Psoas muscle (tissue), 8 donors: ENCODE measurements at places on chromosomes 2 and 18.

- H3K27ac ChIP-seq: no peak overlapping the region
- no peaks in the 10 kb centered on the region for H3K27me3 ChIP-seq
- H3K4me3 ChIP-seq: no peak overlapping the region
- no peak for DNase-seq
- H3K36me3 ChIP-seq: peaks cover 27% of the 10 kb centered on the region
Observed at GRCh38 chr2:176158186-176158591, 1.1 kb downstream of the HOXD3 start.

DNA sequence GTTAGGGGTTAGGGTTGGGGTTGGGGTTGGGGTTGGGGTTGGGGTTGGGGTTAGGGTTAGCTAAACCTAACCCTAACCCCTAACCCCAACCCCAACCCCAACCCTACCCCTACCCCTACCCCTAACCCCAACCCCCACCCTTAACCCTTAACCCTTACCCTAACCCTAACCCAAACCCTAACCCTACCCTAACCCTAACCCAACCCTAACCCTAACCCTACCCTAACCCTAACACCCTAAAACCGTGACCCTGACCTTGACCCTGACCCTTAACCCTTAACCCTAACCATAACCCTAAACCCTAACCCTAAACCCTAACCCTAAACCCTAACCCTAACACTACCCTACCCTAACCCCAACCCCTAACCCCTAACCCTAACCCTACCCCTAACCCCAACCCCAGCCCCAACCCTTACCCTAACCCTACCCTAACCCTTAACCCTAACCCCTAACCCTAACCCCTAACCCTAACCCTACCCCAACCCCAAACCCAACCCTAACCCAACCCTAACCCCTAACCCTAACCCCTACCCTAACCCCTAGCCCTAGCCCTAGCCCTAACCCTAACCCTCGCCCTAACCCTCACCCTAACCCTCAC, 24.1 kb upstream of the RABL2A start:
- no peaks in the 10 kb centered on the region for H3K36me3 ChIP-seq
- H3K4me3 ChIP-seq: peak overlapping the region; percentile 57
- H3K27me3 ChIP-seq: no peaks in the 10 kb centered on the region
- no peak for DNase-seq
- H3K4me1 ChIP-seq: peaks cover 3% of the 10 kb centered on the region

DNA sequence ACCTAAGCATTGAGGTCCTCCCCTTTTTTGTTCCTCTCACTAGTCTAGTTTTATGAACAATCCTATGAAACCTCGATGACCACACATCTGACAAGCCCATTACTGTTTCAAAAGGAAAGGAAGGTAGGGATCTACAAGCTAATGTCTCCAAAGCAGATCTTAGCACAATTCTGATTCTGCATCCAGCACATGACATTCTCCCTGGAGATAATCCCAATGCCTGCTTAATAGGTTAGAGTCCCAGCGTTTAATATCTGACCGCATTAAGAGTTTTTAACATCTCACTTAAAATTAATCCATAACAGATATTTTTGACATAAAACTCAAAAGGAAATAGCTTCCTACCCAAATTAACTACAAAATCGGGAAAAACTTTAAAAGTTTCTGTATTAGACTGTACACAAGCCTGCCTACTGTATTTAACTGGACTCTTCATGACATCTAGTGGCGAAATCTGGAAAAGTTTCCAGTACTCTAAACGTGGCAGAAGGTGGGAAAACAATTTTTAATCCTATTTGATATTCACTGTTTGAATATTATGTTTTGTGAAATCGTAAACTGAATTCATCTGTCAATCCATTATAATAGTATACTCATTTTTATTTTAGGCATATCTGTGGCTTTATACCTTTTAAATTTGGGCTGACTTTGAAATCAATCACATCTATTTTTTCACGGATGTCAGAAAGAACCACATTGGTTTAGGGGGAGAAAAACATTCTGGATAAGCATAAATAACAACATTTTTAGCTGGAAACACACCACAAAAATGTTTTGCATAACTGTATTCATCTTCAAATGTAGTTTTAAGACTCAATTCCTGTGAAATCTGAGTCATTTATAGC, 62.4 kb downstream of the TXNL1 start:
- H3K27ac ChIP-seq: no peak overlapping the region
- DNase-seq: no peak
- no peaks in the 10 kb centered on the region for H3K36me3 ChIP-seq
- H3K27me3 ChIP-seq: no peaks in the 10 kb centered on the region
- peaks cover 15% of the 10 kb centered on the region for H3K4me1 ChIP-seq
- H3K4me3 ChIP-seq: no peak overlapping the region

DNA sequence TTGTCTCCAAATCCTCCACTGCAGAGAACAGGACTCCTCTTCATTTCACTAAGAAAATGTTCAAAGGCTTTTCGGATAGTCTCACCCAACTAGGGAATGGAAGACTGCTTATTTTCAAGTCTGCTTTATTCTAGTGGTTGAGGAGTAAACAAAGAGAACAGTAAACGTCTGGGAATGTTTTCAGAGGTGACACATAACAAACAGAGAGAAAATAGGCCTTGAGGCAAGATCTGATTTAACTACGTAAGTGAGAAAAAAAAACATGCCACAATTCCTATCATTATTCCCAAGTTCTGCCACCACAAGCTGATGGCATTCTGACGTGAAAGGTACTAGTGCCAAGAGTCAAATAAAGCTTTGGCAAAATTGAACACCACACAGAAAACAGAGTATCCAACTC, 16.7 kb upstream of the WIPF1 start:
- no peaks in the 10 kb centered on the region for H3K27me3 ChIP-seq
- no peak overlapping the region for H3K4me3 ChIP-seq
- no peak overlapping the region for H3K27ac ChIP-seq
- H3K36me3 ChIP-seq: no peaks in the 10 kb centered on the region
- no peak for DNase-seq

DNA sequence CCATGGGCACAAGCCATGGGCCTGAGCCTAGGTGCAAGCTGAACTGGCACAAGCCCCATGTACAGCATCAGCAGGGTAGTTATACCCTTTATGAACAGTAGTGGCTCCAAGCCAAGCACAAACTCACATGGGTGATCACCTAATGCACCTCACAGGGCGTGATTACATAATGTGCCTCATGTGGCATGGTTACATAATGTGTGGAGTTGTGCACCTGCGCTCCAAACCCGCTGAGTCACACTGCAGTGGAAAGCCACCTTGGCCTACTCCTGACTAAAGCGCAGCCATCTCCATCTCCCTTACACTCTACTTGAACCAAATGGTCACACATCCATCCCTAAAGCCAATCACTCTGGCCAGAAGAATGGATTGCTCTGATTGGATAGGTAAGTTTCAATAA, 279.7 kb downstream of the MBD2 start:
- no peak overlapping the region for H3K27ac ChIP-seq
- no peak overlapping the region for H3K4me3 ChIP-seq
- H3K4me1 ChIP-seq: no peaks in the 10 kb centered on the region
- DNase-seq: no peak
- H3K27me3 ChIP-seq: no peaks in the 10 kb centered on the region

DNA sequence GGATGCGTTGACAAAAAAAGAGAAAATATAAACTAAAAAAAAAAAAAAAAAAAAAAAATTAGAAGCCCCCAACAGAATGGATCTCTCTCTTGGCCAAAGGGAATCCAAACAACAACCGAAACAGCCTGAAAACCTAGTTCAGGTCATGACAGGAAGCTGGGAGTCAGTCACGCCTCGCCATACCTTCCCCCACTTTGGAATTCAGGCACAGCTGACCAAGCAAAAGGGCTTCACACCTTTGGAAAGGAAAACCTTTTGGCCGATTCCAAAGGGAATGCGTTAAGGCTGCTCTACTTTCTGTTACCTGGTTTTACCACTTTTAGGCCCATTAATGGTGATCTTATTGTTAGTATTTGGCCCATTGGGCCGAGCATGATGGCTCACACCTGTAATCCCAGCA, 17.9 kb upstream of the RMC1 start:
- H3K4me3 ChIP-seq: no peak overlapping the region
- no peak overlapping the region for H3K27ac ChIP-seq
- peaks cover 31% of the 10 kb centered on the region for H3K36me3 ChIP-seq
- no peaks in the 10 kb centered on the region for H3K27me3 ChIP-seq
- DNase-seq: no peak
- no peaks in the 10 kb centered on the region for H3K4me1 ChIP-seq

- no peak for DNase-seq
- no peak overlapping the region for H3K4me3 ChIP-seq
- H3K27ac ChIP-seq: no peak overlapping the region
- no peaks in the 10 kb centered on the region for H3K36me3 ChIP-seq
- peaks cover 33% of the 10 kb centered on the region for H3K4me1 ChIP-seq
Observed at GRCh38 chr2:86615596-86615995, 8.1 kb downstream of the RNF103 start.

GRCh38 chr2:161725297-161725696, 101.1 kb downstream of the SLC4A10 start:
- H3K27ac ChIP-seq: no peak overlapping the region
- no peaks in the 10 kb centered on the region for H3K4me1 ChIP-seq
- H3K4me3 ChIP-seq: no peak overlapping the region
- H3K36me3 ChIP-seq: no peaks in the 10 kb centered on the region
- no peak for DNase-seq

GRCh38 chr2:45595721-45596435, 15.2 kb downstream of the SRBD1 start:
- no peaks in the 10 kb centered on the region for H3K27me3 ChIP-seq
- peaks cover 36% of the 10 kb centered on the region for H3K36me3 ChIP-seq
- H3K4me3 ChIP-seq: no peak overlapping the region

GRCh38 chr2:240428245-240428644, 7.2 kb upstream of the GPC1 start:
- no peaks in the 10 kb centered on the region for H3K36me3 ChIP-seq
- H3K4me1 ChIP-seq: no peaks in the 10 kb centered on the region
- H3K27ac ChIP-seq: no peak overlapping the region
- no peaks in the 10 kb centered on the region for H3K27me3 ChIP-seq
- no peak overlapping the region for H3K4me3 ChIP-seq
- DNase-seq: no peak

DNA sequence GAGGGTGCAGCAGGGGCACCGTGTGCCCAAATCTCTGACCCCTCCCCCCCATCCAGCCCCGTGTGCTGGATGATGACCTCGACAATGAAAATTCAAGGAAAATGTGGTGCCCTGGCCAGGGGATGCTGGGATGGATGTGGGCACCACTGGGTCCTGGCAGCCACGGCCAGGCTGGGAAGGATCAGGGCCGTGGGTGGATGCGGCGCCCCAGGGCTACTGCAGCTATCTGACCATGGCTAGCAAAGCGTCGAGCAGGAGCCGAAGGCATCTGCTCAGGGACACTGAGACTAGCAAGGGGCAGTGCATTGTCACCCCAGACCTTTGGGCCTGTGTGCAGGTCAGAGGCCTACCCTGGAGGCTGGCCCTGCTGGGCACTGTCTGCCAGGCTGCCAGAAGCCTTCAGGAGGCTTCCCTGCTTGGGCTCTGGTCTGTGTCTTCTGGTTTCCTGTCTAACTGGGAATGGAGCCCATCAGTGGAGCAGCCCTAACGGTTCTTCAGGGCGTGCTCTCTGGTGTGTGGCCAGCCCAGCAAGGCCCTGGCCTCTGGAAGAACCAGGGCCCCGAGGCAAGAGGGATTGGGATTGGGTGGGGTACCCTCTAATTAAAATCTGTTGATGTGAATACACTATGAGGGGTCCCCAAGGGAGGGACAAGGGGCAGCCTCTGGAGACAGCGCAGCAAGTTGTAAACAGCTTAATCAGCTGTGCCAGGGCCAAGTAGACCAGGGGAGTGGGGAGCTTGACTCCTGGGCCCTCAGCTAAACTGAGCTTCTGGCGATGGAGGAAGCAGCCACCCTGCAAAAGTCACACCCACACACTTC, 98.0 kb downstream of the STPG4 start:
- no peaks in the 10 kb centered on the region for H3K36me3 ChIP-seq
- H3K27me3 ChIP-seq: no peaks in the 10 kb centered on the region
- peak overlapping the region; percentile 74 for H3K27ac ChIP-seq
- DNase-seq: peak; percentile 54

DNA sequence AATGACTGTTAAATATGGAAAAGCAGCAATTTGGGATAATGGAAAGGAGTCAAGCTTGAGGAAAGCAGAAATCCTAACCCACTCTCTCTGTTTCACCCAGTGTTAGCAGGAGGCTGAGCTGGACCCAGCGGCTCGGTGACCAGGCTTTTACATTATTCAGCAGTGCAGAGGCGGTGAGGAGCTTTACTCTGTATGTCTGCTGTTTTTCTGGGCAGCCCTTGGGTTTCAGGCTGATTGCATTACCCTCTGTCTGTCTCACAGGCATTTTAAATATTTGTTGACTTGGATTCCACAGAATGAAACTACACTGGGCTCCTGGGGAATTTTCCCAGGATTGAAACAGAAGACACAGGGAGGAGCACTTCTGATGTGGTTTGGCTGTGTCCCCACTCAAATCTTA, 368.0 kb downstream of the GALR1 start:
- H3K36me3 ChIP-seq: no peaks in the 10 kb centered on the region
- DNase-seq: no peak
- no peak overlapping the region for H3K27ac ChIP-seq
- H3K27me3 ChIP-seq: no peaks in the 10 kb centered on the region

- no peak overlapping the region for H3K27ac ChIP-seq
- H3K4me3 ChIP-seq: no peak overlapping the region
- DNase-seq: no peak
Observed at GRCh38 chr18:13577091-13577697, 149.2 kb downstream of the FAM210A start.

DNA sequence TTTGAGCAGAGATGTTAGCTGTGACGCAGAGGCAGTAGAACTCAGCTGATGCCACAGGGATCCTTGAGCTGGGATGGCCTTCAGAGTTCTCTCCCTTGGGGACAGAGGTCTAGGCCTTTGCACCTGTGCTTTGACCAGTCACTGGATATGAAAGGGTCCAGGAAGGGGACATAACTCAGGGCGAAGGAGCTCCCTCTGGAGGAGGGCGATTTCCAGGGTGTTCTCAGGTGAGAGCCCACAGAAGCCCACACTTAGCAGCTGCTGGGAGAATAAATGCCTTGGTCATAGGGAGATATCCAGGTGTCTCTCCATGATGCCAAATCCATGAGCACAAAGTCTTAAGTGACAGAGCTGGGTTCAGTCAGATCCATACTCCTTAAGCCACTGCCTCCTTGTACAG, 369.2 kb downstream of the NYAP2 start:
- H3K27ac ChIP-seq: no peak overlapping the region
- H3K27me3 ChIP-seq: no peaks in the 10 kb centered on the region
- DNase-seq: no peak
- peaks cover 3% of the 10 kb centered on the region for H3K36me3 ChIP-seq
- no peaks in the 10 kb centered on the region for H3K4me1 ChIP-seq
- no peak overlapping the region for H3K4me3 ChIP-seq

- H3K4me3 ChIP-seq: no peak overlapping the region
- H3K27me3 ChIP-seq: no peaks in the 10 kb centered on the region
Observed at GRCh38 chr2:214765180-214765579, 44.3 kb downstream of the BARD1 start.

- H3K4me3 ChIP-seq: no peak overlapping the region
- H3K4me1 ChIP-seq: peaks cover 5% of the 10 kb centered on the region
- H3K27me3 ChIP-seq: peaks cover 45% of the 10 kb centered on the region
- DNase-seq: no peak
Observed at GRCh38 chr18:24019641-24020331, 5.2 kb downstream of the TTC39C start.

- no peaks in the 10 kb centered on the region for H3K27me3 ChIP-seq
- H3K4me3 ChIP-seq: no peak overlapping the region
- no peak for DNase-seq
- H3K36me3 ChIP-seq: no peaks in the 10 kb centered on the region
- no peak overlapping the region for H3K27ac ChIP-seq
- no peaks in the 10 kb centered on the region for H3K4me1 ChIP-seq
Observed at GRCh38 chr2:157333304-157334047, 7.9 kb upstream of the ERMN start.
